ENCODE measurements at places on chromosomes 12 and 14.

- DNase-seq: no peak
Observed at GRCh38 chr12:48823281-48823680, 5.0 kb downstream of the CACNB3 start.

GRCh38 chr12:80230068-80230467 is 130.7 kb downstream of the OTOGL start:
- DNase-seq: no peak

GRCh38 chr12:27824126-27824842 is 44.2 kb upstream of the MANSC4 start:
- no peak for DNase-seq

GRCh38 chr12:102299731-102300130 is 102.1 kb upstream of the PMCH start:
- no peak for DNase-seq

DNA sequence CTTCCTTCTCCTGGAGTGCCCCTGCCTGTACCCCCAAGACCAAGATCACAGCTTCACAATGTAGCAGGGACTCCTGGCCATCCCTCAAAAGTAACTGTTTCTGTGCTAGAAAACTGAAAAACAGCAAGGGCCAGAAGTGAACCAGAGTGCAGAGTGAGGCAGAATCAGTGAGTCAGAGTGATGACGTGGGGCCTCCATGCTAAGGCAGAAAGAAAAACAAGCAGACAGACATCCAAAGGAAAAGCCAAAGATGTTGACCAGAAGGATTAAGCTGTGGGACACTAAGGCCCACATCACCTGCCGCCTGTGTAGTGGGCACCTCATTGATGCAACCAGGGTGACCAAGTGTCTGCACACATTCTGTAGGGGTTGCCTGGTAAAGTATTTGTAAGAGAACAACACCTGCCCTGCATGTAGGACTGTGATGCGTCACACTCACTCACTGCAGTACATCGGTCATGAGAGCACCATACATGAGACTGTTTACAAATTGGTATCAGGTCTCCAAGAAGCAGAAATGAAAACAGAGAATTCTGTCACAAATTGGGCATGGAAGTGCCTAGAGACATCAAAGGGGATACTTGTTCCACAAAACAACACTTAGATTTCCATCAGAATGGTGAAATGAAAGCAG is 51.2 kb downstream of the ARMH4 start:
- DNase-seq: no peak

GRCh38 chr14:91929700-91930099 is 17.8 kb downstream of the FBLN5 start:
- DNase-seq: peak; percentile 14

DNA sequence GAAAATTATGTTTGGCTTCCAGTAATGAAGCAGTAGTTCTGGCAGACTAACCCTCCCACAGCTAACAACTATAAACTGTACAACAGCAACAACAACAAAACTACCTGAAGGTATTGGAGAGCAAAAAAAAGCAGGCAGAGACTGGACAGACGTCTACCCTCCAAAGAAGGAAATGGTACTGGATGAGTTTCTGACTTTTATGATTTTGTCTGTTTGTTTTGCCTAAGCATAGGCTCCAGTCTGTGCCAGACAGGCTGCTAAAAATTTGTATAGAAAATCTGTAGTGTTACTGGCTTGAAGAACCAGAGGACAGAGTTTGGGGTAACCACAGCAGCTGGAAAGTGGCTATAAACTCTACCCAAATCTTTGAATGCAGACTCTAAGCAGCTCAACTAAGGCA is 131.3 kb downstream of the SLC25A47 start:
- no peak for DNase-seq

- DNase-seq: peak; percentile 17
Observed at GRCh38 chr12:62834971-62835547, 99.9 kb downstream of the PPM1H start.

DNA sequence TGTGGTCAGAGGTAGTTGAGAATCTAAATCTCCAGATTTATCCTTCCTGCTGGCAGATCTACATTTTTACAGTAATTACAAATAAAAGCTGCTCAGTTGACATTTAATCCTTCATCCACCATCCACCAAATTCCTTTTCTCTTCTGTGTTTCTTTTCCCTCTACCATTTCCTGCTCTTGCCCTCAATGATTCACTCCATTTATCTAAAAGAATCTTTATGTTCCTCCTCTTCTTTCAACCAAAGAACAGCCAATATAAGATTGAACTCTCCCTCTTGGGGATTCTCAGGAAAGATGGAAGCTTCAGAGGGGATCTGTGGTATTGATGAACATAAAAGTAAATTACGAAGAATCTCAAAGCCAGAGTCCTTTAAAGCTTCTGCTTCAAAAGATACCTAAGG is 4.4 kb downstream of the MAP4K5 start:
- DNase-seq: no peak

GRCh38 chr12:2551412-2551900 is 243.3 kb upstream of the FKBP4 start:
- no peak for DNase-seq

GRCh38 chr14:37437490-37437889 is 157.6 kb downstream of the FOXA1 start:
- no peak for DNase-seq

DNA sequence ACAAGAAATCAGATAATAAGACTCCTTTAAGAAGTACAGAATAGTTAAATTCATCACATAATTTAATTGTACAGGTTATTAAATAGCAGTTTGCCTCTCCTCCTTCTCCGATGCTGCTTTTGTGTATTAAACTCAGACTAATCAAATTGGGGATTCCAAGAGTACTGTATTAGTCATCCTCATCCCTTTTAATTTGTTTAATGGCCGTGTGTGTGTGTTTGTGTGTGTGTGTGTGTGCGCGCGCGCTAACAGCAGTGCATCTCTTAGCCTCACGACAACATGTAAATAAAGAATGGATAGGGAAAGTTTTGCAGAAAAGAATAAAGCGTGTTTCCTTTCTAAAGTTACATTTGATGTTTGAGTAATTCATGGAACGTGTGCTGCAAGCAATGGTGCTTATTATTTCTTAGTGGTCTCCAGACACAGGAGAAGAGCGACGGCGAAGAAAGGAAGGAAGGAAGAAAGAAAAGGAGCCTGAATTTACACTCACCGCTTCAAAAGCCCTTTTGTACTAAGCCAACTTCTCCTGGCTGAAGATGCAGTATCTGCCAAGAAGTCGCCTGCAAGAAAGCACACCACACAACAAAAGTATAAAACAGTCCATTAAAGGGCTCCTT is 220.3 kb downstream of the ASCL1 start:
- no peak for DNase-seq

DNA sequence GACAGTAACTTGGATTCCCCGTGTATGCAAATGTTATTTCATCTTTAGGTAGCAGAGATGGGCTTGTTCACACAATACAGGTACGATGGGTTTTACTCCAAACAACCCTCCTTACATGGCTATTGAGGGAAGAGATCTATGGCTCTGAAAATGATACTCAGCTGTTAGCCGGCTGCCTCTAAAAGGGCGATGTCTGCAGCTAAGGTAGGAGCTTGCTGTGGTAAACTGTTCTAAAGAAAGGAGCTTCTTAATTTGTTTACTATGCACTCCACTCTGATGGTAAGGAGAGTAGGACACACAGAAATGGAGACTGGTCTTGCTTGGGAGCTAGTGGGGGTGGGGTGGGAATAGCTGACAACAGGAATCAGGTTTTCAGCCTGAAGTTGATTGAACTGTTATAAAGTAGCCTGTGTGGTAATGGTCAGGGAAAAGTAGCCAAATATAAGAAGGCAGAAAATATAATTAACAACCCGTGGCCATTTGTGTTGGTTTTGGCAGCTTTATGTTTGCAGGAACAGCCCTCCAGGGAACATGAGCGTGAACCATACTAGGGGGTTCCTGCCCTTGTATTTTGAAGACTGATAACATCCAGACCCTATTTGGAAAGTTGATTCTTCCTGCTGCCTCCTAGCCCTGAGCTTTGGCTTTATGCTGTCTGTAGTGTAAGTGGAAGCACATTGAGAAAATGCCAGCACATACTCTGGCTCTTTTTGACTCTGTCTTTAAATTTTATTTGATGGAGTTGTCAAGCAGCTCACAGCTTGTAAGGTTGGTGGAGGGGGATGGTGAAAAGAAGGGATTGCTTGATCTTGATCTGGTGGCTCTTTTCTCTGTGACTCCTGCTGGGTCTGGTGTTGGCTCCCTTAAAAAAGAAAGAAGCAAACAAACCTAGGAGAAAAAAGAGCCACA is 929.8 kb downstream of the DIO2 start:
- DNase-seq: no peak

- DNase-seq: no peak
Observed at GRCh38 chr12:105640761-105641160, 310.3 kb downstream of the C12orf75 start.

- no peak for DNase-seq
Observed at GRCh38 chr14:24928386-24928900, 121.5 kb downstream of the STXBP6 start.

- DNase-seq: no peak
Observed at GRCh38 chr12:57315681-57316080, 64.7 kb upstream of the STAC3 start.

GRCh38 chr12:94593822-94594442 is 56.4 kb downstream of the TMCC3 start:
- DNase-seq: no peak

DNA sequence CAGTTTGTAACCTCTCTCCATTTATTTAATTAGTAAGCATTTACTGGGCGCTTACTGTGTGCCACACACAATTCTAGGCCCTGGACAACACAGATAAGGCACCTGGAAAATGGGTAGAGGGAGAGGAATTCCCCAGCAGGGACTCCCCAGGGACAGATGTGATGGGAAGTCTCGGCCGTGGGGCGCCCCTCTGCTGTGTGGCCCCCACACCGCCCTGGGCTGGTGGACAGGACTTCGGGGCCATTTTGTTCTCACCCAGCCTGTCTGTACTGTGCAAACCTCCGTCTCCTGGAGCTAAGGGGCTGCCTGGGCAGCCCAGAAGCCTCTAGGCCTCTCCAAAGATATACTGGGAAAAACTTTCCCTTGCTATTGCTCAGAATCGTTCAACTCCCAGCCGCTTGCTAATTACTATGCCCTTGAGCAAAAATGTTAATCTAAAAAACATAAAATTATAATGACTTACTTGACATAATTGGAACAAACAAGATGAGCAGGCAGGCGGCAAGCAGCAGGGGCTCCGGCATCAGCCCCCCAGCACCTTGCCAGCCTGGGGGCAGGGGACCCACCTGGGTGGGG is 64.4 kb upstream of the NCOR2 start:
- no peak for DNase-seq

GRCh38 chr12:121166356-121166755 is 33.7 kb downstream of the P2RX7 start:
- no peak for DNase-seq

- no peak for DNase-seq
Observed at GRCh38 chr12:88092771-88093170, 49.1 kb downstream of the CEP290 start.

- DNase-seq: no peak
Observed at GRCh38 chr12:102766961-102767360, 150.1 kb downstream of the PAH start.

DNA sequence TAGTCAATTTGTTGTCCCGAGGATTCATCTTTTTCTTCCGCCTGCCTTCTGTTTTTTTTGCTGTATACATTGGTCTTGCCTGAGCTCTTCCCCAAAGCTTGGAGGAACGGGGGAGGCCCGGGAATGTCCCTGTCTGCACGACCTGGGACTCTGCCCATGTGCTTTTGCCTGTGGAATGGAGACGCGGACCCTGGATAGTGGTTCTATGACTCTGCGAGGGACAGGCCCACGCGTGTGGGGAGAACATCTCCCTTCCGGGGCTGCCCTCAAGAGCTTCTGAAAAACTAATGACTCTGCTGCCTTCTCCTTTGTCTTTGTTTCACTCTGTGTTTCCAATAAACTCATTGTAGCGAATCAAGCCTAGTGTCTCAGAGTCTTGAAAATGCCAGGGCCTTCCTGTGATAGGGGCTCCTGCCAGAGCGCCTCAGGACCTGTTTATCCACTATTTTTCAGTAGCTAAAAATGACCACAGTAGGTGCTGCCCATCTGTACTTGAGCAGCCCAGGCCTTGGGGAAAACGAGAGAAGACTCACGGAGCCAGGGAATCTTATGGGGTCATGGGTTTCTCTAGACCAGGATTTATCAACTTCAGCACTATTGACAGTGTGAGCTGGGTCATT is 12.3 kb downstream of the KRT83 start:
- DNase-seq: no peak

GRCh38 chr14:77570706-77571268 is 45.6 kb downstream of the SPTLC2 start:
- DNase-seq: no peak

DNA sequence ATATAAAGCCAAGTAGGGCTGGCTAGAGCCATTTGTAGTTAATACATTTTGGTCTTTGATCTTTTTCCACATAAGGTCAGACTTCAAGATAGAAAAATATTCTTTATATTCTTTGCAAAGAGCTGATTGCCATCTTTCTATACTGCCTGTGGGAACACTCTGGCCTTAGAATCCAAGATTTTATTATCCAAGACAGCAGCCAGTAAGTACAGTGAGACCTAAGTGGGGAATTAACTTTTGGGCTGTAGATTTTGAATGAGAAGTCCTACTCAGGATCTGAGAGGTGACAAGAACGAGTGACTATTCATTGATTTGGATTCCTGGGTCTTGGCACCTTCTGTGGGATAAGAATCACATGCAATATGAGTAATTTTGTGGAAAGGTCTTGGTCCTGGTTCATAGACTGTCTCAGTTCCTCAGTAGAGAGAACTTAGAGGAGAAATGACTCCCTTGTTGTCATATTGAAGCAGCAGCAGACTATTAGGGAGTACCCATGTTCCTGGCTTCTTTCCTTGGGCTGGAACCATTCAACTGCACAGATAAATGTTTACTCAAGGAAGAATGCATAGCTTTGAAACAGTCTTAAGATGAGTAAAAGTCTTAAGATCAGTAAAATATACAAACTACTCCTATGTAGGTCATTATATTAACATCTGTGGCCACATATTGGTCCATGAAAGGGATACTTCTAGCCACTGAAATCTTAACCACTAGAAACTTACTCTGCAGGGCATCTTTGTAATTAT is 353.8 kb downstream of the RAD51B start:
- no peak for DNase-seq

DNA sequence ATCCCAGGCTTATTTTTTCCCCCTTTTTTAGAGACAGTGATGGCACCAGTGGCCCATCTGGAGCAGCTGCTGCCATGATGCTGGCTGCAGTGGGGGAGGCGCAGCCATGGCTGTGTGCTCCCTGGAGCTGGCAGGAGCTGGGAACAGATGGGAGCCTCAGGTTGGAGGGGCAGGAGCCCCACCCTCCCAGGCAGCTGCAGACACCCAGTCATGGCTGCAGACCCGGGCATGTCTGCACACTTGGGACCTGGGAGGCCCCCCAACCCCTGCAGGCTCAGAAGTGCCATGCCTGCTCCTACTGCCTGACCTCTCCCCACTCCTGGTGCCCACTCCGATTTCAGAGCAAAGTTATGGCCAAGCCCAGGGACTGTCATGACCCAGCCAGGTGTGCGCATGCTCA is 25.1 kb downstream of the CDKL1 start:
- no peak for DNase-seq
